ENCODE measurements at places on chromosomes 7 and 10. TPM values are rescaled to one million over a fixed set of nuclear protein-coding genes. Genes with fewer than 3 reads are reported as not detected.

- no peak for DNase-seq
Observed at GRCh38 chr10:62736168-62736546, 68.4 kb upstream of the ADO start.

DNA sequence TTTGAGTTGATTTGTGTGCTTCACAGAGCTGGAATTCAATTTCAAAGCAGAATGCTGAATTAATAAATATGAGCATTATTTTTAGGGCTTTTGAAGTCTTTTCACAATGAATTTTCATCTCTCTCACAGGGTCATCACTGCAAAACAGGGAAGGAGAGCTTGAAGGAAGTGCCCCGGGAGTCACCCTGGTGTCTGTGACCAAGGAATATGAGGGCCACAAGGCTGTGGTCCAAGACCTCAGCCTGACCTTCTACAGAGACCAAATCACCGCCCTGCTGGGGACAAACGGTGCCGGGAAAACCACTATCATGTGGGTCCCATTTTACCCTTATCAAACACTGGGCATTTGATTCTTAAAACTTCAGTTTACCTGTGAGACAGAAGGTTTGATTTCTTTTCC is 217.7 kb downstream of the ABCA13 start:
- DNase-seq: no peak

- no peak for DNase-seq
Observed at GRCh38 chr7:131827421-131827820, 271.0 kb upstream of the PODXL start.

The SEMA3C gene
- total RNA-seq: 103 TPM

The PNLIP gene
- total RNA-seq: not detected
